ENCODE measurements at places on chromosomes 3 and 15.

- no peak for DNase-seq
These were observed 34.6 kb downstream of the CHD2 start for GRCh38 chr15:92934716-92935115.

DNA sequence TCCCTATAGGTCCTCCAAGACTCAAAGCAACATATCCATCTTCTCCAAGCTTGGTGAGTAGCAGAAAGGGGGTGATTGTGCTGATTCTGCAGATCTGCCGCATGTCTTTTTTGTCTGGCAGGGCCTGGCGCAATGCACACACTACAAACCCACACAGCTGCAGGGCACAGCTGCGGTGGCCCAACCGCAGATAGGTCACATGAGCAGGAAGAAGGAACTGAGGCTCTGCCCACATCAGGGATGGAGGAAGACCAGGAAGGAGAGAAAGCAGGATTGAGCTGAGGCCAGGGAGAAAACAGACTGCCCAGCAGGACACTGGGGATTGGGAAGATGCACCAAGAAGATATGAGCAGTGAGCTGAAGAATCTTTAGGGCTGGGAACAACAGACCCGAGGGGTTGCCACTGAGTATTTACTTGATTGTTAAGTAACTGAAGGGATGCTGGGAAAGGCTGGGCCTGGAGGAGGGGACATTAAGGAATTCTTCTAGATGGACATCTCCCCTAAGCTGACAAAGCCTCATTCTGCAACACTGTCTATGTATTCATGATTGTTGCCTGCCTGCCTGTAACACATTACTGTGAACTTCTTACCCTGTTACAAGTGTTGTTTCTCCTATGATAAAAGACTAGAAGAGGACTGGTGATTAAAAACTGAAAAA, 126.7 kb downstream of the MYLK start:
- peak; percentile 89 for DNase-seq

DNA sequence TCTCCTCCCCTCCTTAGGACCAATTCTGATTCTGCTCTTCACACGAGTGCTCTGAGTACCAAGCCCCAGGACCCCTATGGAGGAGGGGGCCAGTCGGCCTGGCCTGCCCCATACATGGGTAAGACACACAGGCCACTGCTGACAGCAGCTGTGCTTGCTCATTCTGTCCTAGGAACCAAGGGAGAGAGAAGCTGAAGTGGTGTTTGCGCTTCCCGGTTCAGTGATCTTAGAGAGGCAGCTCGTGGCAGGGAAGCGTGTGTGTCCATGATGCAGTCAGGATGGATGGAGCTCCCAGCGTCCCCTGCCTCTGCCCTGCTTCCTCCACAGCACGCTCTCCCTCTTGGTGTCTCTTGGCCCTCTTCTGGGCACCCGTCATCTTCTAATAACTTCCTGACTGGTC, 77.6 kb downstream of the CRTC3 start:
- no peak for DNase-seq

- no peak for DNase-seq
These were observed 856.2 kb downstream of the TUSC7 start for GRCh38 chr3:117565777-117566176.

DNA sequence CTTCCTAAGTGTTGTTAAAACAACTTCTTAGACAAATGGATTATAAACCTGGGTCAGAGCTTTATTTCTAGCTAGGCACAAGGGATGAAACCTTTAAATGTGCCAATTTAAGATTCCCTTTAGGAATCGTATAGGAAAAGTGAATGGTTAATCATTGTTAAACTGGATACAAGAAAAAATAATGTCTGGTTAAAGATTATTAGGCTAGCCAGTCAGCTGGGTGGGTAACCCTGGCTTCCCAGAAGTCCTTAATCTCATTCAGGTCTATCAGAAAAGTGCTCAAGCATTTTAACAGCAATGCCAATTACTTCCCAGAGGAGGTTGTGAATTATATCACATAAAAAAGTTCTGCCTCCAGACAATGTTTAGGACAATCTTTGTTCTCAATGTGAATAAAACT, 37.6 kb downstream of the NANOGP8 start:
- no peak for DNase-seq

DNA sequence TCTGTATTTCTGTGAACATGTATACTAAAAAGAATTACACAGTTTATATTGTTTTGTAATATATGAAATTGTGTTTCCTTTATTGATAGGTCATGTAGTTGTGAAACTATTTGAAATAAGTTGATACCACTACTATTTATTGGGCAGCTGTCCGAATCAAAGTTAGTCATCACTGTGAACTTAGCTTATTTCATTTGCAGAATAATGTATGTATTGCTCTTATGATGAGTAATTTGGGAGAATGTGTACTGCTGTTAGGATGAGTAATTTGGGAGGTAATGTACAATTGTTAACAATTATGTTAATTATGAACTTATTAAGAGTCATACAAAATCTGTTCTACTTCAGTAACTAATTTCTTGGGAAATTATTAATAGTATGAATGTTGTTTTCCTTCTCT, 22.2 kb downstream of the FXR1 start:
- no peak for DNase-seq

DNA sequence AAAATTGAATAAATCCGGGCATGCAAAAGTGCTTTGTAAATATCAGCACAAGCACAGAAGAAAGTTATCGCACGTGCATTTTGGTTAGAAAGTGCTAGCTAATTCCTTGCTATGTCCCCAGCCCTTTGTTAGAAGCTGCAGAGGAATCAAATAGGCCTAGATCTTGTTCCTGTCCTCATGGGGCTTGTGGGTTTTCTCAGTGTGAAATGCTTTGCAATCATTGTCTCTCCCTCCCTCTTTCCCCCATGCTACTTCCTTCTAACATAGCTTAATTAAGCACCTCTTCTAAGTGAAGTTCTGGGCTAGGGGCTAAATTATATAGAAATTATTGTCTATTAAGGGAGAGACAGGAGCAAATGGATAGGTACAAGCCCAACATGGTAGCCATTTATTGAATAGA, 271.7 kb downstream of the RPLP1 start:
- DNase-seq = no peak

DNA sequence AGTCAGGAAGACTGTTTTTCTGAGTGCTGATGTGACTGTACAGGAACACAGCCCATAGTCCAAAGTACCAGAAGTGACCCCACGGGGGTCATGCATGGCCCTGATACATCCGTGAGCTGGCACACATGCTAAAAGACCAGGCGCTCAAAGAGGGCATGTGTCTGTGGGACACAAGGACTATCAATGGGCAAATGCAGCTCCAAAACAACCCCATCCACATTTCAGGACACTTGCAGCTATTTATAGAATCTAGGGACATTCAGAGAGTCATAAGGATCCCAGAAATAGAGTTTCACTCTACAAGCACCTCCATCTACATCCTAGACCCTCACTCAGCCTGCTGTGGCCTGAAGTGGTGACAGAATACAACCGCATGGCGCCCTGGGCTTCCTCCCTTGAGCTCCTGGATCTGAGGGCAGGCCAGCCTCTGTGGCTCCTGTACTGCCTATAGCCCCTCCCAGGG, 17.0 kb downstream of the SLC25A20 start:
- DNase-seq = no peak

GRCh38 chr3:116930786-116931185, 221.2 kb downstream of the TUSC7 start:
- no peak for DNase-seq

- DNase-seq = no peak
These were observed 838.5 kb downstream of the IGSF11 start for GRCh38 chr3:118196183-118196582.

All from suppressor macrophage (primary cell).